ENCODE measurements at places on chromosomes 7 and 10. TPM values are rescaled to one million over a fixed set of nuclear protein-coding genes. Genes with fewer than 3 reads are reported as not detected.

The ZNF3 gene
- polyA plus RNA-seq: 3.4 TPM

The TEX47 gene
- not detected for polyA plus RNA-seq

The C7orf33 gene
- polyA plus RNA-seq: not detected

The XRCC2 gene
- polyA plus RNA-seq: 0.75 TPM
